Upper lobe of right lung (tissue), 1 donor: ENCODE measurements at places on chromosomes 1 and 21.

- peak; percentile 83 for DNase-seq
These were observed at the start of gene S1PR1 for GRCh38 chr1:101236516-101237228. S1PR1 (plus strand) TSS chr1:101237019; CDS start chr1:101238985, 1,966 bp downstream.

- no peak for DNase-seq
These were observed 158.5 kb downstream of the DNM3 start for GRCh38 chr1:171999756-172000155.

- no peak for DNase-seq
These were observed 49.1 kb downstream of the ERI3 start for GRCh38 chr1:44305962-44306422.

DNA sequence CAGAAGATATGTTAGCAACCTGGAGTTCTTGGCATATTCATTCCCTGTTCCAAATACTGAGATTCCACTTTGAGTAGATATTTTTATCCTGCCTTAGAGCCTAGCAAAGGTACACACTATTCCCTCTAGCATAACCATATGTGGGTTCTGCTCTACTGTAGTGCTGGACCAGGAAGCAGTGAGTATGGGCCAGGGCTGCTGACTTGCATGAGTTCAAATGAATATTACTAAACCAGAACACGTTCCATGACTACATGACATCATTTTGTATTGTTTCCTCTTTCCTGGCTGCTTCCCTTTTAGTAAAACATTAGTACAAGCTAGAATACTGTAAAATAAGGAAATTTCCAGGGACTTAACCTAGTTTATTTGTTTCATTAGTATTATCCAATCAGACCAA, 41.1 kb downstream of the TNFSF18 start:
- no peak for DNase-seq

GRCh38 chr1:31412732-31413404, at the start of gene SERINC2:
SERINC2 (plus strand) TSS chr1:31413213; CDS start chr1:31413266, 53 bp downstream.
- DNase-seq: peak; percentile 81

- no peak for DNase-seq
These were observed 12.2 kb upstream of the FAM167B start for GRCh38 chr1:32234792-32235191.

- DNase-seq: no peak
These were observed 56.3 kb upstream of the HTR1D start for GRCh38 chr1:23273450-23274133.

DNA sequence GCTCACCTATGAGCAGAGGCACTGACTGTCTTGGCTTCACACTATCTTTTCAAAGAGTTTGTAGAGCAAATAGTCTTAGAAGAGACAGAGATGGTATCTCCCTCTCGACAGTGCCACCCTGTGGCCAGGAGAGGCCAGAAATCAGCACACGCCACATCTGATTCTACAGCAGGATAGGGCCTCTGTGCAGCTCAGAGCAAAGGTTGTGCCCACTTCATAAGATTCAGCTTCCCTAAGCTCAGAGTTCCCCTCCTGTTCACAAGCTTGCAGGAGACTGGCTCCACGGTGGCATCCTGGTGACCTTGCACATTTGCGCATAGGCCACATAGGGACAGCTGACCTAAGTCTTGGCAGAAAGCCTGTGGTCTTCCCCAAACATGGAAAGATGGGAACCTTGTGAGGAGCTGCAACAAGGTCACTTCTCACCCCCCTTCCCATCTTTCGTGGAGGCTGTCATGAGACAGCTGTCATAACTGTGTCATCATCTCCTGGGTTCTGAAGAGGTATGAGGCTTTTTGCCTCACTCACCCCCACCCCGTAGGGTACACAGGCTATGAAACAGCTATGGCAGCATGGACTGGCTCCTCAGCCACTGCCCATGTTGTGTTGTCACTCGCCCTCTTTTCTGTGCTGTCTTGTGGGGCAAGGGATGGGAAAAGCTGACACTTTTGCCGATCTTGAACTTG, 3.0 kb downstream of the ITLN2 start:
- peak; percentile 78 for DNase-seq

- DNase-seq: no peak
These were observed 106.7 kb upstream of the CDC42BPA start for GRCh38 chr1:227424953-227425352.

DNA sequence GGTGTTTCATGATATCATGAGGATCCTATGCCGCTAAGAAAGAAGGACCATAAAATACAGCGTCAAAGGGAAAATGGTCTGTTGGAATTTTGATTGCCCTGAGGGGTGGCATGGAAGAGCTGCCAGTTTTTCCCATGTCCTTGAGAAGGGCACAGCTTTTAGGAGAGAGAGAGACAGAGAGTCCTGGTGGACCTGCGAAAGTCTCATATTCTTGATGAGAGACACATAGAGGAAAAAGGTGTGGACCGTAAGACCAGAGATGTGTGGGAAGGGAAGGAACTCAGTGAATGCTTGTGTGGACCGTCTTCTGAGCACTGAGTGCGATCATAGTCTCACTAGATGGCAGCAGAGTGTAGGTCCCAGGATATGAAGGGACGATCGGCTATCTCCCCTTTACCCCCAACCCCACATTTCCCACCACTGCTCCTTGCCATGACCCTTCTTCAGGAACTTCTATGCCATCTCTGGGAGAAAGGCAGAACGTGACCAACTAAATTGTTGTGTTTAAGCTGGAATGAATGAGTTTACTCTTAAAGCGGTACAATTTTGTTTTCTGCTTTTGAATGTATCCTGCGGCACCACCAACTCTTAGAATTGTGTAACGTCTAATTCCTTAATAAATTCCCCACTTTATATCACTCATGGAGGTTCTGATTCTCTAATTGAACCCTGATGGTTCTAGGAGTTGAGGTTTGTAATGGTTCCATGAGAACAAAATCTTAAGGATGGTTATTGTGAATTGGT, 117.7 kb downstream of the CTH start:
- DNase-seq: no peak

GRCh38 chr1:37243368-37244082, 209.2 kb upstream of the GRIK3 start:
- no peak for DNase-seq

- DNase-seq: no peak
These were observed 4.8 kb downstream of the LYST start for GRCh38 chr1:235861857-235862256.

GRCh38 chr1:49028396-49028795, 251.7 kb upstream of the BEND5 start:
- no peak for DNase-seq

GRCh38 chr1:14519976-14520375, 78.5 kb upstream of the KAZN start:
- no peak for DNase-seq

DNA sequence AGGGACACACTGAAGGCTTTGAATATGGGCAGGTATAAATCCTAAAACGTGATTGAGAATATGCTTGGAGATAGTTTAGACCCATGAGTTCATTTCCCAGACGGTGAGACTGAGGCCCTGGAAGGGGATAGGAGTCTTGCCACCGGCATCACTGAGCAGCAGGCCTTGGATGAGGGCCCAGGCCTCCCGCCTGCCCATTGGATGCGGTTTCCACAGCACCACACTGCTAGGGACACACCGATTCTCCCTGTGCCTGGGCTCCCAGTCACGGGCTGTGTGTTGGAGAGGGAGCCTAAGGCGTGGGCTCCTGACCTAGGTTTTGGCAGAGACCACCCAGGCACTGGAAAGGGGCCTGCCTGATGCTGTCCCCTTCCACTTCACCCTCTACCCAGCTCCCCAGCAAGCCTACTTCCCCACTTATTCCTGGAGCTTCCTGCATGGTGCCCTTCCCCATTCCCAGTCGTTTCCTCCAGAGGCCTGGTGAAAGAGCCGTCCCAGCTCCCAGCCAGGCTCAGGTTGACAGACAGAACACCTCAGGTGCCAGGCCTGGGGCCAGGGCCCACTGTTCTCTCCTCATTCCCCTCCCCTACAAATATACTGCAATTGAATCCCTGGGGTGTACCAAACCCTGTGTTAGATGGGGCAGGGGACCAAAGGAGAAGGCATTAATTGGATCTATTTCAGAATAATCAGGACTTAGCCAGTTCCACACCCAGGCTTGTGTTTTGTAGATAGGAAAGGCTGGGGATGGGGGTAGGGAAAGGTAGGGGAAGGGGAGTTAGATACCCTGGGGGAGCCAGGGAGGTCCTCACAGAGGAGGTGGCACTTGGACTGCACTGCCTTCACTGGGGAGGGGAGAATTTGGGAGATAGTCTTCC, 3.4 kb downstream of the FOXO6 start:
- no peak for DNase-seq

GRCh38 chr1:185695299-185695698, 38.9 kb upstream of the HMCN1 start:
- no peak for DNase-seq

DNA sequence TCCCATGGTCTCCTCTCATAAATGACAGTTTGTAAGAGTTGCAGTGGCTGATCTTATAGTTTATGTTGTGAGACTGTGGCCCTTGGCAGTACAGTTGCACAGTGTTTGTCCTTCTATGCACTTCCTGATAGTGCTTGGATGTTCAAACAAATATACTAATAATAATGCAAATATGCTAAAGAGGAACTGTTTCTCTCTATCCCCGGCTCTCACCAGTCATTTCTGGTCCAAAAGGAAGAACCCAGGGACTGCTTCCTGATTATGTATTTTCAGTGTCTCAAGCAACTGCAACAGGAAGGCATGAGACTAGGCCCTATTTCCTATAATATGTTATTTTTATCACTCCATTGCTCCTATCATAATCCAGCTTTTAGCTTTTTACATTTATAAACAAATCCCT, 17.0 kb upstream of the SUCO start:
- DNase-seq: no peak

DNA sequence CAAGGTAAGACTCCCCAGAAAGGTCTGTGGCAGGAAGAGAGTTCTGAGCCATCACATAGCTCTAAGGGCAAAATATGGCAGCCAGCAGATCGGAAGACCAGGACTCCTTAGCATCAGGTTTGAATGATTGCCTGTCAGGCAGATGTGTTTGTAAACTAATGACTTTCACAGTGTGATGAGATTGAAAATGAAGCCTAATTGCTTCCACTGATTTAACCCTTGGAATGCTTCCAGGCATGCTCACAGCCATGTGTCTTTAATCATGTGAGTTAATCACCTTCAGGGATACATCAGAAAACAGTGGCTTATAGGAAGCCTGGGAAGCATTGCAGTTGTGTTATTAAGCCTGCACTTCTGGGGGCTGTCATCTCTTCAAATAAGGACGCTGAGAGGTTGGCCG, 82.8 kb downstream of the LRRC53 start:
- no peak for DNase-seq

- no peak for DNase-seq
These were observed 354.2 kb upstream of the ESRRG start for GRCh38 chr1:217077426-217077825.

DNA sequence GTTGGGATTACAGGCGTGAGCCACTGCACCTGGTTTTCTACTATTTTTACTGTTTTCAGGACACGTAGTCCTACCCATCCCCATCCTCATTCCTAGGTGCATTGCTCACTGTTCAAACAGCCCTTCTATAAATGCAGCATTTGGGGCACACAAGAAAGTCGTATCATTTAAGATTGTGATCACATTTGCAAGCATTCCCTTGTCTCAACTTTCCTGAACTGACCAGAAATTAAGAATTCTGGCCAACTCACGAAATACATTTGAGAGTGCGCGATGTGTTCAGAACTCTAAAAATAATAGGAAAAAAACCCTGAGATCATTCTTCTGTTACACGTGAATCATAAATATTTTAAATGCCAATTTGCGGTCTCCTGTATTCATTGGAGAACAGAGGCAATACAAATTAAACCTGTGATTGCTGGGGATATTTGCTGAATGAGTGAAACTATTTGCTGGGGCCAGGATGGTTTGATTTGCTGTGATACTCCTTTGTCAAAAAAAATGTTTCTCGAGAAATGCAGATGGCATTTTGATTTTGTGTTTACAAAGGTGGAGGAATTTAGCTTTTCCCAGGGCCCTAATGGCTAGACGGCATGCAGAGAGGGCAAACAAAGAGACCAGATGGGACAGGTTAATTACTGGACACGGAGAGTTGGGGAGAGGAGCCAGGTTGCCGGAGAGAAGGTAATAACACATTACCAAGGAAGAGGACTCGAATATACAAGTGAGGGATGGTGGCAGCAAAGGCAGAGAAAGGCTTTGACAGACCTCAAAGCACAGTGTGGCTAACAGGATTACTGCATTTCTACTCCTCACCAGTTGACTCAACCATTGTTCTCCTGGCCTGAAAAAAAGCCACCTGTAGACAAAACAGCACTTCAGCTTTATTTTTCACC, 38.4 kb downstream of the STPG1 start:
- DNase-seq: no peak

- DNase-seq: peak; percentile 28
These were observed 443.0 kb downstream of the PTPRU start for GRCh38 chr1:29679316-29679715.

- no peak for DNase-seq
These were observed 34.8 kb upstream of the DUSP10 start for GRCh38 chr1:221776495-221777301.

DNA sequence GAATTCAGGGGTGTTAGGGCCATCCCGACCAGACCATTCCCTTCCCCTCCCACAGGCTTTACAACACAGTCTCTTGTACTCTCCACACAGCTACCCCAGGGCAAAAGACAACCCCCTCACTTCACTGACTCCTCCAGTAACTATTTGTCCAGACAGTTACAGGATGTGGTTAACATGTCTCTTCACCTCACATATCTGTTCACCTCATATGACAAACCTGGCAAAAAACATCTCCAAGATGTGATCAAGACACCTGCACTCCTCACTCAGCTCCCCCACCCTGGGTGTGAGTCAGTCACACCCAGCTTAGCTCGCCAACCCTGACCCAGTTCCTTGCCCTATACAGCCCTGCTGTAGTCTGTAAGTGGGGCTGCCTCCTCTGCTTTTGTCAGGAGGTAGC, 490.5 kb upstream of the CHRM3 start:
- DNase-seq: no peak

GRCh38 chr1:203187304-203187685, 791 bp upstream of the CHI3L1 start:
- DNase-seq: peak; percentile 56

DNA sequence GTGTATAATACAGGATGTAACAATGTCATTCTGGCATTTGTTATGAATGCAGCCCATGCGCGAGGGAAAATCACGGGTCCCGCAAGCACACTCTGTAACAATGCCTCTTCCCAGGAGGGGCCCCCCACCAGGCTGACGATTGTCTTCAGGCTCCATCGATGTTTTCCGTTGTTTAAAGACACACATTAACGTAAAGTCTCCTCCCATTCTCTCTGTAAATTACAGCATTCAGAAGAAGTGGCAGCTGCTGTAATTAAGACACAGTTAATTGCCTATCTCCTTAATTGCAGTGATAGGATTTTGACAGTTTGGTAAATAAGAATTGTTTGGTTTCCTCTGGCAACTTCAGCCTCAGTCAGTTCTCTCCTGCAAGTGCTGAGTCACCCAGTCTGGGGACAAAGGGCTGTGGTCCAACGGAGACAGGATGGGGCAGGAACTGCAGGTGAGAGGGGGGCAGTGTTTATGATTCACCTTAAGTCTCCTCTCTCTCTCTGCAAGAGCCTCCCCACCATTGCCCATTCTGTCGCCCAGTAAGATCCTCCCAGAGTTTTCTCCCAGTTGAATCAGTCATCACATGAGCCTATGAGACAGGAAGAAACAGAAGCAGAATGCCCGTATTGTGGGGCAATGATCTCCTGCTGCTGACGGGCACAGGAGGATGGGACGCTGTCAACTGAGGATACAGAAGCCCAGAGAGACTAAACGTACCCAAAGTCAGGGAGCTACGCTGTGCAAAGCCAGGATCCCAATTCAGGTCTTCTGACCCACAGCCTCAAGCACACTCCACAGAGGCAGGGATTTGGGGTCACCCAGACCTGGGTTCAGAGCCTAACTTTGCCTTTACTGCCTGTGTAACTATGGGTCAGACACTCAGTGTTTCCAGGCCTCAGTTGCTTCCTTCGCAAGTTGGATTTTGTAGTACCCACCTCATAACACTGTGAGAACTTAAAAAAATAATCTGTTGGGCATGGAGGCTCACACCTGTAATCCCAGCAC, 110.0 kb downstream of the ADSS2 start:
- DNase-seq: no peak
